H7 (cell line): ENCODE measurements at places on chromosomes 5 and 9.
A peak's percentile ranks its signal among the peaks of the same experiment; 100 is the strongest.

DNA sequence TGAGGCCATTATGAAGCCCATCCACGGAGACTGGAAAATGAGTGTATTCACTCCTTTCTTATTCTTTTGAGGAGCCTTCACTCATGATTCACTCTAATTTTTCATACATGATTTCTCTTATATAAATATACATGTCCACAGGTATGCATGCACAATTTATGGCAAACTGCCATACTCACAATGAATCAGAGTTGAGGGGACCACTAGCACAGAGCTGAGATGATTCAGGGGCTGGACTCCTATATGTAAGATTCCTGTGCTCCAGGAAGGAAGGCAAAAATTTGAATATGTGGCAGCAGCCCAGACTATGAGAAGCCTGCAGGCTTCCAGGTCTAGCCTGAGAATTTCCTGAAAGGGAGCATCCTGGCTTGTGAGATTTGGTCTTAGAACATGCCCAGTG, 484.6 kb downstream of the PRELID2 start:
- DNase-seq = no peak

DNA sequence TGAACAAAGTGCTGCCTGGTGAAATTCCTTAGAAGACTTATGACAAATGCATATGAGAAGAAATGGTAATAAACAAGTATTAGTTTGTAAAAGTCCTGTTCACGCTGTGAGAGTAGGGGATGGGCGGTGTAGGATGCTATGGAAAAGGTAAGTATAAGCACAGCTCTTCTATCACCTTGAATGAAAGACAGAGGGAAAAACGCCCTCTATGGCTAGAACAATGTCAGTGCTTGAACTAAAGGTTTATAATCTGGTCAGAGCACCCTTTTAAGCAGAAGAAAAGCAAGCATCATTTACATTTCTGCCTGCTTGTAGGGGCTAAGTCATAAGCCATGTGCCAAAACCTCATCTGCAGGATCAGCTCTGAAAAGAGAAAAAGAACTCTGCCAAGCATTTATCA, 115.2 kb downstream of the LHFPL2 start:
- peak; percentile 70 for DNase-seq

- DNase-seq = no peak
Observed at GRCh38 chr9:113475031-113475430, 11.5 kb downstream of the RGS3 start.

- DNase-seq = no peak
Observed at GRCh38 chr5:137147346-137147745, 351.8 kb downstream of the SPOCK1 start.

DNA sequence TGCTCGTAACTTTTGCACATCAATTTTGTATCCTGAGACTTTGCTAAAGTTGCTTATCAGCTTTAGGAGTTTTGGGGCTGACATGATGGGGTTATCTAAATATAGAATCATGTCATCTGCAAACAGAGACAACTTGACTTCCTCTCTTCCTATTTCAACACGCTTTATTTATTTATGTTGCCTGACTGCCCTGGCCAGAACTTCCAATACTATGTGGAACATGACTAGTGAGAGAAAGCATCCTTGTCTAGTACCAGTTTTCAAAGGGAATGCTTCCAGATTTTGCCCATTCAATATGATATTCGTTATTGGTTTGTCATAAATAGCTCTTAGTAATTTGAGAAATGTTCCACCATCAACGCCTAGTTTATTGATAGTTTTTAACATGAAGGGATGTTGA, 65.4 kb upstream of the CDH12 start:
- DNase-seq = no peak

DNA sequence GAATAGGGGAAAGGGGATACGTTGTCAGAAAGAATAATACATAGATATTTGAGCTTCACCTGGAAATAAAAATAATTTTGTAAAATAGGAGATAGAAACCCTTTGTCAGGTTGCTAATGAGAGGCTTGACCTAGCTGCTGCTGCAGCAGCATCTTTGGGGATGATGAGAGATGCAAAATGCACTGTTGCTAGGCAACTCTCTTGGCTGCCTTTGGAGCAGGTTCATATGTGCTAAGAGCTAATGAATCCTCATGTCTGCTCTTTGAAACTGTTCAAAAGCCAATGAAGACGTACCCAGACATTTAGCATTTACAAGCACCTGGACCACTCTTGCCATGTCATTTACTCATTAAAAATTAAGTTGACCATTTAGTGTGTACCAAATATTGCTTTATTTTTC, 121.7 kb downstream of the FOCAD start:
- no peak for DNase-seq

DNA sequence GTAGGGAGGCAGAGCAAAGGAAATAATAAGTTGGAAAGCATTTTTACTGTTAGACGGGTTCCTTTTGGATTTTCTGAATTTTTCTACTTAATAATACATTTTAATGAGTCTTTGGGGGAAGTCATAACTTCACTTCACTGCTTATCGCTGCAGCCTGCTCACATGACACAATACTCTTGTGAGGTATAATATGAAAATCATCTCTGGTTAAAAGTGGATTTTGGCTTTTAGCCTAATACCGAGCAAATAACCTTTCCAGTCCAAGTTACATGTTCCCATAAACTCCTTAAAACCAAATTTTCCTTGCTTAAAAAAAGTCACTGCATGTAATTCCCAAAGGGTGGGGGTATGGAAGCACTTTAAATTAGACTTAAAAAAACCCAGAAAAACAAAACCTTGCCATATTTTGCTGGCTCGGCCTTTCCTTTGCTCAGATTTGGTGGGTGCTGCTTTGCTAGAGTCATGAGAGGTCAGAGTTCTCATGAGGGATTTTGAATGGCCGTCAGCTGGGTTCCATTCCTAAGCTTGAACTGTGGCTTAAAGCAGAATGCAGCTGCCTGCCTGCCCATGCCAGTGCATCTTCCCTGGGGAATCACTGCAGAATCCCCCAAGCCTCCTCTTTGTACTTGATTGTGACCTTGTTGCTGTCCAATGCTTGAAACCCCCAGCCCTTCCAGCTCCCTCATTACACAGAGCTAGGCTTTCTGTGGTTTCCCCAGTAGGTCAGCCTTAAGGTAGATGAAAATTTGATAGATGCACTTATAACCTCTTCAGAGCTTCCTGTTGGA, 331.8 kb downstream of the KDM4C start:
- peak; percentile 13 for DNase-seq

GRCh38 chr5:107633171-107633901, 37.4 kb downstream of the EFNA5 start:
- no peak for DNase-seq

GRCh38 chr5:64166201-64166959, 737 bp downstream of the RNF180 start:
- no peak for DNase-seq

DNA sequence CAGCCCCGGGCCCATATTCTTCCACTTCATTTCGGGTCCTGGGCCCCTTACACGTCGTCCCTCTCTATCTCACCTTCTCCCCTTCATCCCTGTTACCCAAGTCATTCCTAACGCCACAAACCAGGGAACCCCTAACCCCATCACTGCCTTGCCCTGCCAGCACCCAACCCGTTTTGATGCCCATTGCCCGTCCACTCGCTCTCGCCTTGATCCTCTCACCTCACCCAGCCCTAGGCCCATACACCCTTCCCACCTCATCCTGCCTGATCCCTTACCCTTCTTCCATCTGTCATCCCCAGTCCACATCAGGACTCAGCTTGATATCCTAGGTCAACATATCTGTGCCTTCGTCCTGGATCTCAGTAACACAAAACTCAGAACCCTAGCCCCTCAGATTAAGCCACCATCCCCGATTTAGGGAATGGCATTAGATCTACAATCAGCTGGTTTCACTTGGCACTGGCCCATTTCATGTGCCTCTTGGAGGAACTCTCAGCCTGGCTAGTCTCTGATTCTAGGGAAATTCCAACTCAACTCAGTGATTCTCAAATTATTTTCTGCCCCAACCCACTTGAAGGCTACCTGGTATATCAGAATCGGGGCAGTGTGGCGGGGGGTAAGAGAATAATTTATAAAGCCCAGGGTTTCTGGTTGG, 489 bp downstream of the CHMP5 start:
- peak; percentile 28 for DNase-seq

DNA sequence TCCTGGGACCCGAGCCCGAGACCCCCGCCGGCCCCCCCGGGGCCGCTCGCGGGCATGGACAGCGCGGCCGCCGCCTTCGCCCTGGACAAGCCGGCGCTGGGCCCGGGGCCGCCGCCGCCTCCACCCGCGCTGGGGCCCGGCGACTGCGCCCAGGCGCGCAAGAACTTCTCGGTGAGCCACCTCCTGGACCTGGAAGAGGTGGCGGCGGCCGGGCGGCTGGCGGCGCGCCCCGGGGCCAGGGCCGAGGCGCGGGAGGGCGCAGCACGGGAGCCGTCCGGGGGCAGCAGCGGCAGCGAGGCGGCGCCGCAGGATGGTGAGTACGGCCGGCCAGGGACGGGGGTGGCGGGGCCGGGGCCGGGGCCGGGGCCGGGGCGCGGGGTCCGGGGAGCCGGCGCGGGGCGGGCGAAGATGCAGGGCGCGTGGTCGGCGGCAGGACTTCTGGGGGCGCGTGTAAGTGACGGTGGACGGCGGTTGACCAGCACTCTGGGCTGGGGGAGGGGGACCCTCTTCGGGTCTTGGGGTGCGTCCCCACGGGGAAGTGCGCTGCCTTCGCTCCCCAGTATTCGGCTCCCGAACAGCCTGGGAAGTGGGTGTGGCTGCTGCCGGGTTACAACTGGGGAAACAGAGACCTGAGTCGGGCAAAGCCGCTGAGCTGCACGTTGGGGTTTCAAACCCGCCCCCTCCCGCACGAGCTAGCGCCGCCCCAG, 520 bp downstream of the PRRX2 start:
- peak; percentile 84 for DNase-seq

- no peak for DNase-seq
Observed at GRCh38 chr9:126380447-126380846, 53.8 kb downstream of the MVB12B start.

DNA sequence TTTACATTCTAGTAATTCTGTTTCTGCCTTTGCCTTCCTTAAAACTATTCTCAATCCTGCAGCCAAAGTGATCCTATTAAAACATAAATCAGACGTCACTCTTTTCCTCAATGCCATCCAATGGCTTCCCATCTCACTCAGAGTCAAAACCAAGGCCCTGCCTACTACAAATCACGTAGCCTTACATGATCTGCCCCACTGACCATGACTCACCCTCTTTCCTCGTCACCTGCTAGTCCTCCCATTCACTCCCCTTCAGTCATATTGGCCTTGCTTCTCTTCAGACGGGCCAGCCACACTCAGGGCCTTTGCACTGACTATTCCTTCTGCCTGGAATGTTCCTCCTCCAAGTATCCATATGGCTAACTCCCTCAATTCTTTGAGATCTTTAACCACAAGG, 39.0 kb upstream of the DMXL1 start:
- peak; percentile 19 for DNase-seq

- no peak for DNase-seq
Observed at GRCh38 chr9:37908698-37909186, 4.8 kb upstream of the SLC25A51 start.

GRCh38 chr9:112752334-112753125, 2.0 kb downstream of the SNX30 start:
- DNase-seq = no peak

DNA sequence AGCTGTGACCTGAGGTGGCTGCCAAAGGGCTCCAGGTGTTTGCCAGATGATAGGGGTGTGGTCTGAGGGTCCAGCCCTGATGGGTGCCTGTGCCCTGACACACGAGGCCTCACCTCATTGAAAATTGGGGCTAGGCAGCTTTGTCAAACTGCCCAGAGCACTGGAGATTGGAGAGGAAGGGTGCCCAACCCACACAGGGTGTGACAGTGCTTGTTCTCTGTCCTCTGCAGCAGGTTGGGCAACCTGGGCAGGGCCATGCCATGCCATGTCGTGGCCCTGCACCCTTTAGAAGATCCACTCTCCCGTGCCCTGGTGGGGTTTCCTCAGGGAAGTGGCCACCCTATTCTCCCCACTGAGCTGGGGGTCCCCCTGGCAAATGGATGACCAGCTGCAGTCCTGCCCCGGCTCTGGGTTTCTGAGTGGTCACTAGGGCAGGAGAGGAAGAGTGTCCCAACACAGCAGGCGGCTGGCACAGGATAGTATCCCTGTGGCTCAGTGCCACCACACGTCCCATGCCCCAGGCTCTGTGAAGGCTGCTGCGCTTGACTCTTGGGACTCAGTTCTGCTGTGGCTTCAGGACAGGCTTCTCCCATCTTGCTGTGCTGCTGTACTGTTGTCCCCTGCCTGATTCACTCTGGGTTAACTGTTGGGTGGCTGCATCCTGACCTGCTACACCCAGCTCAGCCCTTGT, 100.8 kb upstream of the PITX1 start:
- DNase-seq = no peak

GRCh38 chr5:71977311-71977710, 130.0 kb upstream of the MAP1B start:
- no peak for DNase-seq

- DNase-seq = no peak
Observed at GRCh38 chr5:95799191-95799835, 23.2 kb downstream of the GLRX start.

GRCh38 chr5:58330781-58331180, 129.1 kb downstream of the PLK2 start:
- DNase-seq = no peak

- no peak for DNase-seq
Observed at GRCh38 chr5:36939969-36940858, 63.6 kb downstream of the NIPBL start.

DNA sequence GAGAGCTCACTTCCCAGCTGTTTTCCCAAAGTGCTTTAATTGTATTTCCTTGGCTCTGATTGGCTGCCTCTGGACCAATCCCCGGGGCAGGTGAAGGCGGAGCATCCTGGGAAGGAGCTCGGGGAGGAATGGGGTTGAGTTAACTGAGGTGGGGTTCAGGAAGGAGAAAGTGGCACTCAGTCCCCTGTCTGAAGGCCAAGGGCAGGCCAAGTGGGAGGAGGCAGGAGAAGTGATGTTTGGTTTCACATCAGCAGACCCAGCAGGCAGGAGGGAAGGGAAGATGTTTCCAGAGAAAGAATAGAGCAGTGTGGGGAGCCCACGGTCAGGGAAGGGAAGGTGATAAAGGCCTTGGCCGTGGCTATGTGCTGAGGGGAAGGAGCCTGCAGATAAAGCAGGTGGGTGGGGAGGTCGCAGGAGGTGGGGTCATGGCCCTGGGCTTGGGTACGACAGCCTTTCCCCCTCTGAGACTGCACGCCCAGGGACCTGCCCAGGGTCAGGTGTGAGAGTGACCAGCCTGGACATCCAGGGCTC, 3.1 kb downstream of the TSPAN17 start:
- peak; percentile 93 for DNase-seq

DNA sequence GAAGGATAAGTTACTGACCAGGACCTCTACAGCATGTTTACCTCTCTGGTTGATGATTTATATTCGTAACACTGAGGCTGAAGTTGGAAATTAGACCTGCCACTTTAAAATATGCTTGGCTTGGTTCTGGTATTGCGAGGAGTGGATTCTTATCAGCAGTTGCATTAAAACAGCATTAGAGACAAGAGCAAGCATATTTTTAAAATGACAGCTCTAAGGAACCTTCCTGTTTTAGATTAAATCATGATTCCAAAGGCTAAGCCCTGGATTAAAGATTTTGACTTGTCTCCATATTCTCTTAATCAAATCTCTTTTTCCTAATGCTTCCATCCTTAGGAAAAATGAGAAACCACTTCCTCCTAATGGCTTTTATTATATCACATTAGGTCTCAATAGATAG, 277.8 kb downstream of the KCTD16 start:
- DNase-seq = no peak

GRCh38 chr9:38263532-38263931, 129.0 kb upstream of the ALDH1B1 start:
- no peak for DNase-seq

GRCh38 chr5:67378256-67378655, 181.7 kb upstream of the CD180 start:
- DNase-seq = no peak

GRCh38 chr9:37788332-37788731, 3.5 kb upstream of the EXOSC3 start:
- DNase-seq = no peak
